Dermis blood vessel endothelial cell (primary cell): ENCODE measurements at places on chromosomes 6 and 20. TPM values are rescaled to one million over a fixed set of nuclear protein-coding genes. Genes with fewer than 3 reads are reported as not detected.

GRCh38 chr20:40176098-40176841 lies 512.8 kb downstream of the MAFB start:
- no peak for DNase-seq

MLIP gene
- 2.6 and 4.4 TPM in 2 replicates for total RNA-seq

PDE7B gene
- total RNA-seq: 26.6 and 58.5 TPM in 2 replicates

DNA sequence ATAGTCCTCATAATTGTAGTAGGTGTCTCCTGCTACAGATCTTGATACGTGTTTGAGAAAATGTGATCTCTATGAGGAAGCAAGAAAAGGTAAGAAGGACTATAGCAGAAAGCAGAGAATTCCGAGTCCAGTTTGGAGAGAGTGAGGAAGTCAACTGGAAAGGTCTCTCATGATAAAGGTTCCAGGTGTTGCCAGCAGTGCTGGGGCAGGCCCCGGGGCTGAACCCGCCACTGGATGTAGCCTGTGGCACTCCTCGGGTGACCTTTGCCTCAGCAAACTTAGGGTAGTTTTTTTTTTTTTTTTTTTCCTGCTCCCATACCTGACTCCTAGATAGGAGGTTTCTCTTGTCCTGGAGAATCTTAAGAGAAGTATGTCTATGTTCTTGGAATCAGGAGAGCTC lies 62.8 kb downstream of the FAM120B start:
- DNase-seq: no peak

GRCh38 chr6:56567501-56567900 lies 75.2 kb downstream of the DST start:
- no peak for DNase-seq

DNA sequence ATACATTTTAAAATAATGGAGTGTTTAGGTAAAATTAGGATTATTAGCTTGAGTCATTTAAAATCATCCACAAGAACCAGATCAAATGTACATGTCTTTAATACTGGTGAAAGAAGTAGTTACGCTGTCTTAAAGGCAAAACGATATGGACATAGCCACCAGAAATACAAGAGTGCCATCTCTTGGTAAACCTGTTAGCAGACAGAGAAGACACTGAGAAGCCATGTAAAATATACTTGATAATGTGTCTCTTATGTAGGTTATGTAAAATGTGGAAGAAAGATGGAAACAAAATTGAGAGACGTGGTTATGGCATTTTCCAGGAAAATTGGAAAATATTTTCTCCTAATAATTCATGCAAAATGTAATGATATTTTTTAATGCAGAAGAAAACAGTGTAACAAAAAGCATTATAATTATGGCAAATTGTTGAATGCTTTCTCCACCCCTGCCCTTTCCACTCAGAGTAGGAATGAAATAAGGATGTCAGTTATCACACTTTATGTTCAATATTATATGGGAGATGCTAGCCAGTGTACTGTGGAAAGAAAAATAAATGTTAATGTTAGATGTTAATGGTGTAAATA lies 12.2 kb upstream of the SLC17A2 start:
- peak; percentile 65 for DNase-seq

DNA sequence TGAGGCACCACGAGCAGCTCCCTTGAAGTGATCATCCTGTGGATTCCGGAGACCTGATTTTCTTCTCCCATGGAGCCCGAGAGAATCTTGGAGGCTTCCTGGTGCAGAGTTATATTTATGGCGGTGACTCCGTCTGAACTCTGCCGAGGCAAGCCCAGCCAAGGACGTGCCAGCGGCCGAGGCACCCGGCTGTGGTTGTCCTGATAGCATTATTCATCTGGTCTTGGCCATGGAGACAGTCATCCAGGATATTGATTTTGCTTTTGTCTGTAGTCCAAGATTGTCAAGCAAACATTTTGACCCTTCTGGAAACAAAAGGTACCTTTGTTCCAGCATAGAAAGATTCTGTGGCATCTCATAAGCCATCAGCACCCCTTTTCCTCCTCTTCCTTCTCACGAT lies 163.3 kb downstream of the SCML4 start:
- DNase-seq: no peak

DNA sequence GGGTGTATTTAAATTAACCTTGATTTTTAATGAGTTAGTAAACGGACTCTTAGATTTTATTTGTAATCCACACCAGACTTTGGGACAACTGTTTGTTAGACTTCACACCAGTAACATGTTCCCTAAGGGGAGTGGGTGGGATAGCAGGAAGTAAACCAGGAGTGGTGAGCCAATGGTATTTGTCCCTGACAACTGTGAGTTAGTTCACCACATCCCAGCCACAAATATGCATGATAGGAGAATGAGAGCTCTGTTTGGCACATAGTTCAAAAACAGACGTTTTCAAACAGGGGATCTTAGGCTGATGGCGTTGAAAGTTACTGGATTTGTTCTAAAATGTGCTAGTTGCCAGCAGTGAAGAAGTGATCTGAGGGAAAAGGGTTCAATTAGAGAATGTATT lies 18.7 kb upstream of the COL10A1 start:
- no peak for DNase-seq

DNA sequence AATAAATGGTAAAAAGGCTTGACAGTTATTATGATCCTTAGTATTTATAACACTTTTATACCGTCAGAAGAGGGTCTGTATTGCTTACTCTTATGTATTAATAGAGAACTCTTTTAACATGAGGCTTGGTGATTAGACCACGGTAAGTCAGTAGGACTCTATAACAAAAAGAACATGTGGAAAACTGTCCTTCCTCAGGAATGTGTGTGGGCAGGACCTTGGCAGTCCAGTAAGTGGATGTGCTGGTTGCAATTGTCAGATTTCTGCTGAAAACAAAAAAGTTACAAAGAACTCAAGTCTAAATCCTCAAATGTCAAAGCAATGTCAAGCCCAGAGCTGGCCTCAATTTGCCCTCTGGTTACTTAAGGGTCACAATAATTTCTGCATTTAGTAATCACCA lies 81.1 kb downstream of the PLCG1 start:
- DNase-seq: peak; percentile 34

POPDC3 gene
- 0.17 TPM in 1 of 2 replicates, not detected in the other for total RNA-seq

- no peak for DNase-seq
These were observed 132.9 kb upstream of the MCHR2 start for GRCh38 chr6:100126790-100127484.

PCED1A gene
- total RNA-seq: 19.8 and 42.2 TPM in 2 replicates

- DNase-seq: peak; percentile 9
These were observed 14.7 kb downstream of the MUCL3 start for GRCh38 chr6:30955367-30956042.

GRCh38 chr20:39468703-39469102 lies 506.6 kb downstream of the DHX35 start:
- DNase-seq: no peak

GDAP1L1 gene
- not detected in 2 replicates for total RNA-seq

DNA sequence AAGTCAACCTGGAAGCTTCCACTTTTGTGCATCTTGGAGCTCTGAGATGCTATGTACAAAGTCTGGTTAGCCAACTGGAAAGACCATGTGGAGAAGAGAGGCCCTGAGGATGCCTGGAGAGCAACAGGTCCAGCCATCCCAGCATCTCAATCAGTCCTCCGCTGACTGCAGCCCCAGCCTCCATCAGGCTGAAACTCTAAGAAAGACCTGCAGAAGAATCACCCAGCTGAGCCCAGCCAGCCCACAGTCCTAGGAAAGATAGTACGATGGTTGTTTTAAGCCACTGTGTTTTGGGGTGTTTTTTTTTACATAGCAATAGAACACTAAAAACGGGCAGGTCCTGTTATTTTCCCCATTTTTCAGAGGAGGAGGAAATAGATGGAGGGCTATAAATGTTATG lies 84.0 kb downstream of the NCR2 start:
- DNase-seq: no peak

BIRC7 gene
- total RNA-seq: not detected in 2 replicates

AVP gene
- total RNA-seq: not detected in 2 replicates

DNA sequence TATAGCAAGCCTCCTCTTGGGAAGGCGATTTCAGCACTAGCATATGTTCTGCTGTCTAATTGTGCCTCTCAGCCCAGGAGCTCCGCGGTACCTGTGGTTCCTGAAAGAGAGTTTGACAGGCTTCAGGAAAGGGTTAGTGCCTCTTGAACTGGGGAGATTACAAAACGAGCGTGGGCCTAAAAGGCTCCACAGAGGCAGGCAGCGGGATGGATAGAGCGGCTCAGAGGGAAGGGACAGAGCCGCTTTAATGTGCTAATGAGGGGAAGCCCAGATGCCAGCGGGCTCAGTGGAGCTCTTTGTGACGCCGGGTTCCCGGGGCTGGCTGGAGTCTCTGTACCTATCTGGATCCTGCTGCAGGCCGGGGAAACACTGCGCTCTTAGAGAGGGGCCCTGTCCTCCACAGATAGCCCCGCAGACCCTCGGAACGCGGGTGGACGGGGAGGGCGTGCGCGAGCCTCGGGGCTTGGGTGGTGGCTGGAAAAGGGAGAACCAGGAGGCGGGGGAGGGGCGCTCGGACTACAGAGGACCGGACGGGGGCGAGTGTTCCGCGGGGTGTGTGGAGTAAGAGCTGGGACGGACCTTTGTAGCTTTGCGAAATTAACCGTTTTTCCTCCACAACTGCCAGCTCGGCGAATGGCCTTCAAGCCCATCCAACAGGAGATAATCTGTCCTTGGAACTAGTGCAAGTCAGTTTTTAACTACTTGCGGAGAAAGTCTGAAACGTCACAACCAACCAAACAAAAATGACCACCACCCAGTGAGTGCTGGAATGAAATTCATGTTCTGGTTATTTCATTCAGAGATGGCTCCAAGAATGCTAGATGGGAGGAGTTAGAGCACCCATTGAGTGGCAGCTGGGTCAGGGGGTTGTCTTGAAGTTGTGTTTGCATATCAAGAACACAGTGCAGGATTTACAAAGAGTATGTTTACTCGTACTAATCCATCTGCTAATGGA lies 13.0 kb downstream of the SLC35F1 start:
- no peak for DNase-seq

- peak; percentile 5 for DNase-seq
These were observed 4.5 kb downstream of the SUN5 start for GRCh38 chr20:32999603-33000250.

DNA sequence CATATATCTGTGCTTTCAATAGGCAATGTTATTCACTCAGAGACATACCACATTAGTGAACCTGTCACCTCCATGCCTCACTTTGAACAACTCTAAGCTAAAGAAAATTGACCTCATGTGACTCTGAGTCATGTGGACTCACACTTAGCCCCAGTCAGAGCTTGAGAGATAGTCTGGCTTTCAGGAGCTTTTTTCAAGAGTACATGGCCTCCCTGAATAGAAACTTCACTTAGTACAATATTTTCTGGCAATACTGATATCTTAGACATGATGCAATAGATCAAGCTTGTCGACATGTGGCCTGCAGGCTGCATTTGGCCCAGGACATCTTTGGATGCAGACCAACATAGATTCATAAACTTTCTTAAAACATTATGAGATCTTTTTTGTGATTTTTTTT lies 8.5 kb downstream of the SPTLC3 start:
- no peak for DNase-seq

RNASET2 gene
- total RNA-seq: 8.9 and 12.6 TPM in 2 replicates
